Left lung (tissue), 14 donors: ENCODE measurements at places on chromosomes 4 and X. TPM values are rescaled to one million over a fixed set of nuclear protein-coding genes. Genes with fewer than 3 reads are reported as not detected.

DNA sequence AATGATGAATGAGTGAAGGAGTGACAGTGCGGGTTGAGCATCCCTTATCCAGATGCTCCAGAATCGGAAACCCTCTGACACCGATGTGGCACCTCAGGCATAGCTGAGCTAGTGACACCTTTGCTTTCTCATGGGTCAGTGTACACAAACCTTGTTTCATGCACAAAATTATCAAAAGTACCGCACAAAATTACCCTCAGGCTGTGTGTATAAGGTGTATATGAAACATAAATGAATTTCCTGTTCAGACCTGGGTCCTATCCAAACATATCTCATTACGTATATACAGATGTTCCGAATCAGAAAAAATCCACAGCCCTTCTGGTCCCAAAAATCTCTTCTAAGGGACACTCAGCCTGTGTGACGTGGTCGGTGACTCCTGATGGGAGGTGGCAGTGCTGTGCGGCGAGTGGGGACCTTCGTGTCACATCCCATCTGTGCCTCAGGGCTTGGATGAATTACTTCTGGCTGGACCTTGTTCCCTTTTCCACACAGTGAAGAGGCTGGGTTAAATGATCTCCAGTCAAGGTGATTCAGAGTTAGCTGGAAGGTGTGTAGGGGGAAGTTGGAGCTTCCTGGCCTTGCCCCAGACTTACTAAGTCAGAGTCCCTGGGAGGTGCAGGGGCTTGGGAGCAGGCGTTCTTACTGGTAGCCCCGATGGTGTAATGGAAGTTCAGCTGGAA lies 18.8 kb downstream of the RGS12 start:
- no peak for DNase-seq

GRCh38 chr4:8901335-8901734 lies 29.7 kb upstream of the HMX1 start:
- DNase-seq: no peak

The SLC34A2 gene
- total RNA-seq: 3,249 TPM

- DNase-seq: peak; percentile 63
Measured at GRCh38 chr4:2802618-2803531, 10.0 kb downstream of the SH3BP2 start.

DNA sequence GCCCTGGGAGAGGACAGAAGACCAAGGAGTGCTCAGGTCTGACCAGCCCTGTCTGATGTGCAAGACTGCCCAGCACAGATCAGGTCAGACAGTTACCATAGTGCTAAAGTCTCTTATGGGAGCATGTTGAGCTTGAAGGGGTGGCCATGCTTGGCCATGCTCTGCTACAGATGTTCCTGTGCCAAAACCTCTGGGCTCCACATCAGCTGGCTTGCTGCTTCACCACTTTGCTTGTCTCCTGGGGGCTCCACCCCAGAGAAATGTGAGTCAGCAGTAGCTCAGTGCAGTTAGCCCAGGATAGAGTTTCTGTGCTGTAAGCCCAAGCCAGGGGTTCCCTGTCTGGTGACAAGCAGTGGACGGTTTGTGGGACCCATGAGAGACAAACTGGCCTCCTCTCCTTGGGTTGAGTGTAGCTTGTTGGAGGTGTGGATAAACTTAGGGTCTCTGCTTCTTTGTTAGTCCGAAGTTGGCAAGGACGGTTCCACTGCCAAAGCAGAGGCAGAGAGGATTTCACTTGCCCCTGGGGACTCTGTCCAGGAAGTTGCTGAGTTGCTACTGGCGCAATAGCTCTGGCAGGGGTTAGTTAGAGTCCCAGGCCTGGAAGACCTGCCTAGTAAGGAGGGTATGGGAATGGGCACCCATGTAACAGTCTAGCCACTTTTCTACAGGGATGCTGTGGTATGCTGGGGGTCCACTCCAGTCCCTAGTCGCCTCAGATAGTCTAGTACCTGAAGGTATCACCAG lies 8.7 kb upstream of the TMSB15C start:
- no peak for DNase-seq

DNA sequence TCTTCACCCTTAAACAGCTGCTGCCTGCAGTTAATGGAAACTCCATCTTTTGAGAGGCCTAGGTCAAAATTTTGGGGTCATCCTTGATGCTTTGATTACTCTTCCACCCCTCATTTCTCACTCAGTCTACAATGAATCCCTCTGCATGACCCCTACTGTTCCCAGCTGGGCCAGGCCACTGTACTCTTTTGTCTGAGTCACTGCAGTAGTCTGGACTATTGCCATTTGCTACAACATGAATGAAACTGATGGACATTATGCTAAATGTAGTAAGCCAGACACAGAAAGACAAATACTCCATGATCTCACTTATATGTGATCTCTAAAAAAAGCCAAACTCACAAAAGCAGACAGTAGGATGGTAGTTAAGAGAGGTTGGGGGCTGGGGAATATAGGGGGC lies 28.3 kb downstream of the STK32B start:
- DNase-seq: no peak

GRCh38 chrX:134711135-134711921 lies 53.1 kb upstream of the PLAC1 start:
- no peak for DNase-seq

The DUSP21 gene
- total RNA-seq: not detected

DNA sequence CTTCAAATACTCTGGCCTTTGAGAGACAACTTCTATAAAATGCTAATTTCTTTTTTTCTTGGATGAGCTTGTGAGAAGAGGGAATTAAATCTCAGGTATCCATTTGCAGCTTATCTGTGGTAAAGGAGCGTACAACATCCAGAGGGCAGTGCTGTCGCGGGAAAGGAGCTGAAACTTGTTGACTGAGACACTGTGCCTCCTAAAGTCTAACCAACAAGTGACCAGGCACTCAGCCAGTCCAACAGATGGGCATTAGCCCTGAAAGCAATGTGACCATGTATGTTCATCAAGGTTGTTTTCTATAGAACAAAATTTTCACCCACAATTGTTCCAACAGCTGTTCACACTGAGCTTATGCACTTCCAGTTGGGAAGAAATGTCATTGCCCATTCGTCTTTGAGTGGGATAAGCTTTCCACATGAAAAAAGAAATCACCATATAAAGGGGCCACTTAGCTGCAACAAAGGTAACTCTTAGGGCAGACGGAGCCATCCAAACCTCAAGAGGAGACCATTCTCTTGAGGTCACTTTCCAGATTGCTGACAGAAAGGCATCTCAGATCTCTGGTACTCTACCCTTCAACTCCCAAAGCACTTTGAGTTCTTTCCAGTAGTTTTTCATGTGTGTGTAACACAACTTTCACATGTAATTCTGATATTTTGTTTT lies 244.8 kb upstream of the NEIL3 start:
- no peak for DNase-seq

GRCh38 chr4:95528388-95528948 lies 20.3 kb downstream of the UNC5C start:
- DNase-seq: no peak

The PAGE2B gene
- not detected for total RNA-seq

The SPACA5B gene
- total RNA-seq: not detected

DNA sequence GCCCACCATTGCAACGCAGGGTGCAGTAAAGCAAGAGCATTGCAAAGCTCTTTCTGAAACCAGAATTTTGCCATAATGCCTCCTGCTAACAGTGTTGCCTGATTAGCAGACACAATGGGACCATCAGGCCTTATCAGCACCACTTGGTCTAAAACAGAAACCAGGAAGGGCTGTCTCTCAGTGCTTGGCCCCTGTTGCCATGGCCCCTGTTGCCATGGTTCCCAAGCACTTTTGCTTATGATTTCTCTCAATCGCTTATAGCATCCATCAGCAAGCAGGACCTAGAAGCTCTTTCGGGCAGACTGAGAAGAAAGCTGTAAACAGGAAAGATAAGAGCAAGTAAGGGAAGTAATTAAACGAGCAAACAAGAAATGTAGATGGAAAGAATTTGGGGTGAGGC lies 36.8 kb downstream of the RTL5 start:
- peak; percentile 69 for DNase-seq

The CPEB2 gene
- 25.2 TPM for total RNA-seq

- peak; percentile 23 for DNase-seq
Measured at GRCh38 chr4:54971474-54971950, 153.9 kb downstream of the KDR start.

- DNase-seq: no peak
Measured at GRCh38 chr4:12965334-12965733, 518.8 kb downstream of the RAB28 start.

The CFI gene
- total RNA-seq: 66.8 TPM

- DNase-seq: no peak
Measured at GRCh38 chrX:65994519-65995506, 45.1 kb downstream of the VSIG4 start.

The OCRL gene
- total RNA-seq: 21.3 TPM

DNA sequence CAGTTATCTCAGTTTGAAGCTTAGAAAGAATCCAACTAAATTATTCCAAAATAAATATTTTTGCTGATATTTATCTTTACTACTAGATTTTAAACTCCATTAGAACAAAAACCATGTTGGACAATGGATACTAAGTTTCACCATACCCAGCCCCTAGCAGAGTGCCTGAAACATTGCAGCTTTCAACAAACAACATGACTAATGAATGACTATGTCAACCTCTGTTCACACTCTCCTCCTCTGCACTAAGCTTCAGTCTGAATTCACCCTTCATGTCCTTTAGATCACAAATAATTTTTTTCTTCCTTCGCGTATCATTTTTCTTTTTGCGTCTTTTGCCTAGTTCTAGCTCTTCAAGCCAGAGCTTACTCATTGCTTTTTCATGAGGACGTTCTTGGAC lies 315.2 kb downstream of the PCDH10 start:
- DNase-seq: no peak

The SSX4 gene
- total RNA-seq: not detected

DNA sequence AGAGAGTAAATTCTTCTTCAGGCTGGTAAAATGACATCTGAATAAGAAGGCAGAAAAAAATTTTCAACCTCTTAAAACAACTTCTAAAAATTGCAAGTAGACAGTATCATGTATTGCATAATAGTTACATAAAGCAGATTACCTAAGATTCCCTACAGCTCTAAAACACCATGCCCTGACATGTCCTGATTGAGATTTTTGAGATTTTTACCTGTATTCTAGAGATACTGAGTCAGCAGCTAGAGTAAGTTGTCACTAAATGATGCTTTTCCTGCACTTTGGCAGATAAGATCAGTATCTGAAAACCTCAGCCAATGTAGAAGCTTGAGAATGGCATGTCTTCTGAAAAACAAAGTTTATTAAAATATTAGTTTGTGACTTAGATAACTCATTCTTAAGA lies 713.6 kb downstream of the CCSER1 start:
- no peak for DNase-seq

DNA sequence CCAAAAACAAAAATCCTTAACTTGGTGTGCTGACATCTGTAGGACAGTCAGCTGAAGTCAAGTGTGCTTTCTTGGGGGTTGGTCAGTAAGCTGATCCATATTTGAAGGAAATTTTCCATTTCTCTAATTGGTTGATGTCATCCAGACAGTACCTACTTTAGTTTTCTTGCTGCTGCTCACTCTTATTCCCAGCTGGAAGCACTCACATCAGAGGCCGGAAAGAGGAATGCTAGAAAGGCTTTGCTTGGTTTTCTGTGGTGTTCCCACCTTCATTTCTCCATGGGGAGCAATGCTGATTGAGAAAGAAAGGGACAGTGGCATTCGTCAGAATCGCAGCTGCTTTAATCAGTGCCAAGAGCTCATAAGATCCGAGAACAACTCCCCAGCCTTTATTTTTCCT lies 227.0 kb downstream of the C4orf33 start:
- DNase-seq: no peak

DNA sequence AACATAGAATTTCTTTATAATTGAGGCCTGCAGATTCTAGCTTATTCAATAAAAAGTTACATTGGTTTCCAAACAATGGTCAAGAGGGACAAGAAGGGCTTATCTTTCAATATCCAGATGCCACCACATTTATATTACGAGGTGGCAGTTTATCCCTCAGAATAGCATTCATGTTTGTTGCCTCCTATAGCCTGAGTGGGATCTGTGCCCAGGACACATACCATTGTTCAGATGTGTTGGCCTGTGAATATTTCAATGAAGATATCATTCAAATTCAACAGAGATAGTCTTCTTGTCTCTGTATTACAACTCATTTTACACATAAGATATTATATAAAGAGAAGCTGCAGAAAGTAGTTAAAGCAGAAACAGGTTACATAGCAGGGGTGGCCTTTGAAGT lies 20.5 kb downstream of the GLRB start:
- no peak for DNase-seq

The SPANXN3 gene
- total RNA-seq: not detected

- DNase-seq: no peak
Measured at GRCh38 chr4:10619855-10620254, 64.7 kb downstream of the CLNK start.

DNA sequence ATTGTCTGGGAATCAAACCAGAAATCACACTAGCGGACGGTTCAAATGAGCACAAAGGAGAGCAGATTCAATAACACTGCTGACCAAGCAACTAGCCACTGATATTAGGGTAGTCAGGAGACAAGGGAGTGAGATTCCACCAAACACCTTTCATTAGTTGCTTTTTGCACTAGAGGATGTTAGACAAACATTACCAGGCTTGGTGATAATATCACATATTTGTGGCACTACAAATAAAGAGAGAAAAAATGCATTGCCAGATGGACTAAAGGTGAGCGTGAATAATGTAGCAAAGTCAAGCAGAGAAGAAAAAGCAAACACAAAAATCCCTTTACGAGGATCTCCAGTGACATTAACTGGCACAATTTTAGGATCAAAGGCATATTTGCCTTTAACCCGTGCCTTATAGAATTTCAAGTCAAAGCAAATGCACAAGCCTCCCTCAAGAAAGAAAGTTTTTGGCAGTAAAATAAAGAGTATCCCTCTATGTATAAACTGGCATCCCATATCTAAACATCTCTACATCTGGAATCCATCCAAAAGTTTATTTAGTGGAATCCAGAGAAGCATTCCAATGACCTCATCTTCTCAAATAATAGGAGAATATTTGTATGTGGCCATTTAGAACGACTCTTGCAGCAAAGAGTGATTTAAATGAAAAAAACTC lies 290.9 kb downstream of the KCTD8 start:
- DNase-seq: peak; percentile 11

DNA sequence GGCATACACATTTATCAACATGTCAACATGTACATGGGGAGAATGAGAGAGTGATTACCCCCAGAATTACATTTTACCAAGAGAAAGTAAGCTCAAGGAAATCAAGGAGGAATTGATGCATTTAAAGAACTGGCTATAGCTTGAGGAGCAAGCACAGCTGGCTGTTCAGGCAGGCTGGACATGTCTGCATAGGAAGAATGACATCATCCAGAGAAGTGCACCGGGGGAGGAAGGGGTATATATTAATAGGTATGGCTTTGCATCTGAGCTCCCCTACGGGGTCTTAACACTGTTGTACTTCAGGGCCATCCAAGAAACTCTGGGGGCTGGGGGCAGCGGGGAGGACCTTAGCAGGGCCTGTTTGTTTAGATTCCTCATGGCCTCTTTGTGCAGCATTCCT lies 222.4 kb upstream of the VCX start:
- no peak for DNase-seq

GRCh38 chrX:134688839-134689238 lies 30.6 kb upstream of the PLAC1 start:
- DNase-seq: no peak

DNA sequence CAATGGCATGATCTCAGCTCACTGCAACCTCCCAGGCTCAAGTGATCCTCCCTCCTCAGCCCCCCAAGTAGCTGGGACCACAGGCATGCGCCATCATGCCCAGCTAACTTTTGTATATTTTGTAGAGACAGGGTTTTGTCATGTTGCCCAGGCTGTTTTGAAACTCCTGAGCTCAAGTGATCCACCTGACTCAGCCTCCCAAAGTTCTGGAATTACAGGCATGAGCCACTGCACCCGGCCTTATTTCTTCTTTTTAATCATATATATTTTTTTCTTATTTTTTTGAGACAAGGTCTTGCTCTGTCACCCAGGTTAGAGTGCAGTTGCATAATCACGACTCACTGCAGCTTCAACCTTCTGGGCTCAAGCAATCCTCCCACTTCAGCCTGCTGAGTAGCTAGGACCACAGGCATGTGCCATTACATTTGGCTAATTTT lies 184.0 kb downstream of the TSPAN5 start:
- DNase-seq: no peak
